ENCODE measurements at places on chromosomes 3 and 15. TPM values are rescaled to one million over a fixed set of nuclear protein-coding genes. Genes with fewer than 3 reads are reported as not detected.
A peak's percentile ranks its signal among the peaks of the same experiment; 100 is the strongest.

TRANK1 gene
- 9.9 TPM for polyA plus RNA-seq

SQOR gene
- 20.0 TPM for polyA plus RNA-seq

GRCh38 chr3:2523281-2523836, 424.7 kb downstream of the CNTN4 start:
- DNase-seq: no peak

CCDC71 gene
- 21.0 TPM for polyA plus RNA-seq

DNA sequence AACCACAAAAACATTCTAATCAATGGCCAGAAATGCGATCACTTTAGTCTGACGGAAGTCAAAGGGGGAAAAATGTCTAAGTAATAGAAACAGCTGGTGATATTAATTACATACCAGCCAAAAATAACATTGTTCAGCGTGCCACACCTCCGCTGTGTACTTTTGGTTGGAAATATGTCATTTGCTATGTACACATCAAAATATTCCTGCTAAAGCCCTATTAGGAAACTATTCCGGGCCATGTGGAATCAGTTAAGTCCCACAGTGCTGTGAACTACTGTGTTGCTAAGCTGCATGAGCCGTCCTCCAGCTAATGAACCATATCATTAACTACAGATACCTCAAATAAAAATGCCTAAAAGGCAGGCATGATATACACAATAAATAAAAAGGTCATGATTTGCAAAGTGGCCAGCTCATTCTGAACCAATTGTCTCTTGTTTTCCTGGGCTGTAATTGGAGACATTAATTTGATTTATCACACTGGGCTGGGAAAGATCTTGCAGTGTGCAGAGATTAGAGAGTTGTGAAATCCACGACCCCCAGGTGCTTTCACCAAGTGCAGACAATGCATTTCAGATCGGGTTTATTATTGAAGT, 200.5 kb upstream of the LRTM1 start:
- peak; percentile 54 for DNase-seq

GABRB3 gene
- polyA plus RNA-seq: 6.0 TPM

PAQR5 gene
- 35.1 TPM for polyA plus RNA-seq

DNA sequence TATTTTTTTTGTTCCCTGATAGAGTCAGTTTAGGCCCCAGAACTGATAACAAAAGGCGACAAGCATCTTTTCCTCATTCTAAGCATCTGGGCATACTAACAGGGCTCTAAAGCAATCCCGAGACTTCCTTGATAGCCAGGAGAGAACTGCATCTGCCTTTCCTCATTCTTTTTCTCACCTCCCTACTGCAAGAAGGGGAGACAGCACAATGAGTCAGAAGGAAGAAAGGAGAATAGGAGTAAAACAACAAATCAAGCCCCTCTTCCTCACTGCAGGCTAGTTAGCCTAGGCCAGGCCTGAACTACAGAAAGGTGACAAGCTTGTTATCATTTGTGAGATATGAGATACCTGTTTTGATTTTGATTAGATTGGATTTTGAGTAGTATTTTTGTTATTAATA, 97.9 kb downstream of the NAALADL2 start:
- DNase-seq: no peak

TARS3 gene
- 24.3 TPM for polyA plus RNA-seq

DNA sequence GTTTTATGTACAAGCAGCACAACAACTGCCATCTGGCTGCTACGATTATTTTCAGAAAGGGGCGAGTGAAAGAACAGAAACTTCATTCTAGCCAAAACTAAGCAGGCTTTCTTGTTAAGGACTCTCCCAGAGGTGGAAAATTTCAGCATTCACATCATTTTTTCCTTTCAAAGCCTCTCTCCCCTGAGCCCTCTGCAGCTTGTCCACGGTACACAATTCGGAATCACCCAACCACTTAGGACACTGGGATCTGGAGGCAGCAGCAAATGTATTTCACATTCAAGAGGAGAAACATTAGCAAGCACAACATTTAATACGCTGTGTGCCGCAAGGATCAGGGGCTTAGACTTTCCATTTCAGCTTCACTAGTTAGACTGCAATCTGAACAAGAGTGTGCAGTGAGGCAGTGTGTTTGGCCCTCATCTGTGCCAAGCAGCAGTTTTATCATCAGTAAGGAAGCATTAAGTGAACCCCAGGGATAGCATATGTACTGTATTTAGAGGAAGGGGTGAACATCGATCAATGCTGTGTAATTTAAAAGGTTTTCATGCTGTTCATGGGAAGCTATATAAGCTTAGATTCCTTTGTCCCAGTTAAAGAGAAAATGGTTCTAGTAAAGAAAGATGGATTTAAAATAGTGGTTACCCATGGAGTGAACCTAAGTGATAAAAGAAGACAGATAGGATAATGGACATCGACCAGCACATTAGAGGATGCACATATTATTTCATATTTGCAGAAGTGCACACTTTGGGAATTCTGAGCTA, 504.9 kb downstream of the TBL1XR1 start:
- no peak for DNase-seq

OXTR gene
- polyA plus RNA-seq: 1.8 TPM

BDH1 gene
- polyA plus RNA-seq: 52.2 TPM

ASB14 gene
- 1.4 TPM for polyA plus RNA-seq

DNA sequence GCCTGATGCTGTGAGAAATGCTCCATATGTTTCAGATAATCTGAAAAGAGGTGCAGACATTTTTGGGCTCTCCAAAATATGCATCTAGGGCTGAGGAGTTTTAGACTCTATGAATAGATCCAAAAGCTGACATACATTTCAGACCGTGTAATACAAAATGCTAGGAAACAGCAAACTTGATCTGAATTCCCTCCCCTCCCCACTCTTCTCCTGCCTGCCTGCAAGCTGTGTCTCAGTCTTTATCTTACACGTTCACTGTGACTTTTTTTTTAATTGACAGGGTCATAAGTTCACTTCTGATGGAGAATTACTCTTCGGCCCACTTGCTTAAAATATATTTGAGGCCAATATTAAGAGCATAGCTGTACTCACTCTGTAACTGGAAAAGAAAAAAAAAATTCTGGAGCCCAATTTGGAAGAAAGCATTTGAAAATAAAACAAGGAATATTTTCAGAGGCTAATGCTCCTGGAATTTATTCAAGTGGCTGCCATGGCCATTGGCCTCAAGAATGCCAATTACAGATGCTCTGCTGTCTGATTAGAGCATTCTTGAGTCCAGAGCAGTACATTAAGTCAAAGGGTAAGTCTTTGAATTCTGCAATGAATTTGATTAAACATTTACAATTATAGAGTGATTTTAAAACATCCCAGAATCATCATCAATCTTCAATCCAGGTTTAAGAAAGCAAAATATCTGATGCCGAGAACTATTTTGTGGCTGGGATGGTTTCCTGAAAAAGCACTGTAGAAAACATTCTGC, 146.2 kb upstream of the SEMA6D start:
- DNase-seq: no peak

SPTBN5 gene
- 2.8 TPM for polyA plus RNA-seq

PLXND1 gene
- polyA plus RNA-seq: 147 TPM

GRCh38 chr3:176430244-176431037, 766.8 kb downstream of the TBL1XR1 start:
- peak; percentile 41 for DNase-seq

GRCh38 chr3:195805181-195805580, 6.5 kb downstream of the MUC4 start:
- no peak for DNase-seq

DNA sequence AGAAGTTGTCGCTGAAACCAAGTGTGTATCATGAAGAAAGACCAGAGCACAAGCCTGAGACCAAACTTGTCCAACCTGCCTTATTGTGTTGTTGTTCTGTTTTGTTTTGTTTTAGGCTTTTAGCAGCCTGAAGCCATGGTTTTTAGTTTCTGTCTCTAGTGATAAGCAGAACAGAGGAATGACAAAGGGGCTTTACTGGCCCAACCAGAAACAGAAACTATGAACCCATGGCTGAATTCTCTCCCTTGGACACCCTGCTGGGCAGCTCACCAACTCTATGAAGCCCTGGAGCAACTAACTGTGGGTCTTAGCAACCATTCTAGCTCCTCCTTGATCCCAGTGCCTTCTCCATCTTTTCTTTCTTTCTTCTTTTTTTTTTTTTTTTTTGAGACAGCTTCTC, 30.3 kb downstream of the HCLS1 start:
- DNase-seq: no peak

- no peak for DNase-seq
Observed at GRCh38 chr15:81962482-81962881, 83.3 kb downstream of the MEX3B start.

DNA sequence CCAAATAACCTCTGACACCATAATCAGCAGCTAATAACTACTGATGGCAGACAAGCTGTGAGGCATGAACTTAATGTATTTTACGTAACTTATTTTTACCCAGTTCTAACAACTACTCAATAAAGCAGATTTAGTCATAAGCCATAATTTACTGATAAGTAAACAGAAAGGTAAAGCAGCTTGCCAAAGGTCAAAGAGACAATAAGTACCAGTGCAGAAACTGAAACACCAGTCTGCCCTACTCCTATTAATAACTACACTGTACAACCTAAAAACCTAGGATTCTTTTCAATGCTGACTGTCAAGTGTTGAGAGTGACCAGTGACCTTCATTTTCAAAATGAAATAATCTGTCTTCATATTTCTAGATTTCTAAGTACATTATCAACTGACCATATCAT, 152.2 kb downstream of the NR2E3 start:
- no peak for DNase-seq

DNA sequence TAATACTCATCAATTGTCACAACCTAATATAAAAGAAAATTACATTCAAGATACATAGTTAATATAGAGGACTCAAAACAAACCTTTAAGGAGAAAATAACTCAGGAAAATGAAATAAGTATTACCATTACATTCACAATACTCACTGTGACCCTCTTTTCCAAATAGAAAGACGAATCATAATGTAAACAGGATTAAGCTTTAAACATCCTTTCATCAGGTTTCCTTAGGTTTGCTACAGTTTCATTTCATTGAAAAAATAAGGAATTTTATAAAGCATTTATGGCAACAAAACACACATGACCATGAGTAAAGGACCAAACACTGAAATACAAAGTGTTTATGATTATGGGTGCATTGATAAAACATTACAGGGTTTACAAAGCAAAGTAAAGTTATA, 162.7 kb downstream of the ALCAM start:
- no peak for DNase-seq

DNA sequence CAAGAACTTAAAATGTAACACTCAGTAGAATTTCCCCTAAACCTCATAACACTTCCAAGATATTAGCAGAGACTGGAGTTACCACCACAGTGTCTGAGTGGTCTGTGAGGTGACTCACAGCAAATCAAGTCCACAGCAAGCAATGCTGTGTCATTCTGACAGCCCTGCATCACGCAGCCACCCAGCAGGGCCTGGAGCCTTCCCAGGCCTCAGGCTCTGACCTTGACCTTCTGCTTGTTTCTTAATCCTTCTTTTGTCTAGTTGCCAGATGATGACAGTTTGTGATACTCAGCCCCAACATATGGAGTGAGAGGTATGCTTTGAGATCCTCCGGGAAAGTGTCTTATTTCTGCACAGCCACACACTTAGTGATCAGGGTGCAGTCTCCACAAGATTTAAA, 82.5 kb downstream of the TOP2B start:
- DNase-seq: no peak

GRCh38 chr15:39095218-39095879, 485.5 kb upstream of the THBS1 start:
- DNase-seq: no peak

SNX22 gene
- polyA plus RNA-seq: 1.9 TPM

DNA sequence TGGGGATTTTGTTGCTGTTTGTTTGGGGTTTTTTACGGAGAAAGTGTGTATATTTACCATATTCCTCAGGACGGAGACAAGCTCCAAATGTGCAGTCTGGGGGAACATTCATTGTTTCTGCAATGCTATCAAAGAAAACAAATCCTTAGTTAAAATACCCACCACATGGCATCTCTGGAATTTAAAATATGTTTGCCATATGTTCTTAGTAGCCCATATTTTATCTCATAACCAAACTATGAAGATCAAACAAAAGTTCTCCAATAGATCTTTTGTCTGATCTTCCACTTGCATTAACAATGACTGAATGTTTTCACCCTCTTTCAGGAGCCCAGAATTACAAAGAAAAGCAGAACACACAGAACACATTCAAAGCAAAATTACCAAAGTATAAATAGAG, 35.3 kb downstream of the EFHB start:
- no peak for DNase-seq

DNA sequence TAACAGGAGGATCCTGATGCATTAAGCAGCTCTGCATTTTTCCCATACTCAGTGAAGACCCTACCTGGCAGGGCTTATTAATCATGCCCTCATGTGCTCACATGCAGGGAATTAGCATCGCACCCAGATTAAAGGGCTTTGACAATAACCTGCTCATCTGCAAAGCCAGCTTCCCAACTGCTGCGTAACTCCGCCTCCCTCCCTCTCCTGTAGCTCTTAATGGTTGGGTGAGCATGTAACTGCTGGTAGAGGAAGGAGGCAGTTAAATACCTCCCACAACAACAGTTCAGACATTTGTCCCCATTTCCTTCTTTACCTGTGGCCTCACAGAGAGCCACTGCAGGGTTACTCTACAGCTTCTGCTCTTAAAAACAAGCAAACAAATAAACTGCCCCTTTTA, 203.6 kb upstream of the WNT5A start:
- DNase-seq: peak; percentile 48

- no peak for DNase-seq
Observed at GRCh38 chr3:14845180-14845579, 26.4 kb downstream of the FGD5 start.

DNA sequence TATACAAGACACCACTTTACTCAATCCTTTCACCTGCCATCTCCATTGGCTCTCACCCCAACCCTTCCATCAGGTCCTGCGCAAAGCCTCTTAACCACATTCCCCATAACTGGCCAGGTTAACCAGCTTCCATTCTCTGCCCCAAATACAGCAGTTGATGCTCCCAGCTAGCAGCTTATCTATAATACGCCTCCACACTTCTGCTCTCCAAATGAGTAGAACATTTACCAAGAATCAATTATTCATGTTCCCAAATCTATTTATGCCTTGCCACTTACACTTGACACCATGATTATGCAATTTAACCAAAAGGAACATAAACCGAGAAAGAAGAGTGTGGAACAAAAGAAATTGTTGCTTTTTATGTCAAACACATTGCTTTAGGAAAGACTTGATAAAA, 103.7 kb upstream of the TPM1 start:
- no peak for DNase-seq

GRCh38 chr15:51621155-51621765, 1.3 kb downstream of the DMXL2 start:
- DNase-seq: peak; percentile 12

ABI3BP gene
- 26.8 TPM for polyA plus RNA-seq

- no peak for DNase-seq
Observed at GRCh38 chr3:187016639-187017345, 86.5 kb downstream of the ST6GAL1 start.

DNA sequence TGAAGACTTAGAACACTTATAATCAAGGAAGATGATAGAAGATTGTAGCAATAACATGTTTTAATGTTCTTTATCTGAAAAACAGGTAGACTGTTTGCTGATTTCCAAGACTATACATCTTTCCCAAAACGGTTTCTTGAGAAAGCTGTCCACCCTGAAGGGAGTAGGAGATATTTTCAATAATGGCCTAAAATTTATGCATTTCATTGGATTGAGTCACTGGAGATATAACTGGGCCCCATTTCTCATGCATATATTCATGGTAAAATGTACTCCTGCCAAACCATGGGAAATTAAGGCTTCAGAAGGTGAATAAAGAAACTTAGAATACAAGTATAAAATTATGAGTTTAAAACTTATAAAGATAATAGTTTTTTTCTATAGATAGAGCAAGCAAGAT, 143.9 kb downstream of the LSAMP start:
- DNase-seq: no peak

All from left kidney (tissue), 8 donors.